Left ventricle myocardium inferior (tissue), 1 donor: ENCODE measurements at places on chromosomes 7 and 10. TPM values are rescaled to one million over a fixed set of nuclear protein-coding genes. Genes with fewer than 3 reads are reported as not detected.

- H3K4me1 ChIP-seq, result peaks cover 8% of the 10 kb centered on the region
- no peak overlapping the region for H3K4me3 ChIP-seq
- H3K27me3 ChIP-seq, result no peaks in the 10 kb centered on the region
These were observed 40.1 kb downstream of the BPGM start for GRCh38 chr7:134686786-134687185.

- no peak for DNase-seq
- no peaks in the 10 kb centered on the region for H3K27me3 ChIP-seq
- no peak overlapping the region for H3K4me3 ChIP-seq
- H3K4me1 ChIP-seq, result no peaks in the 10 kb centered on the region
- H3K27ac ChIP-seq, result no peak overlapping the region
These were observed 31.6 kb upstream of the CCDC71L start for GRCh38 chr7:106692450-106693051.

DNA sequence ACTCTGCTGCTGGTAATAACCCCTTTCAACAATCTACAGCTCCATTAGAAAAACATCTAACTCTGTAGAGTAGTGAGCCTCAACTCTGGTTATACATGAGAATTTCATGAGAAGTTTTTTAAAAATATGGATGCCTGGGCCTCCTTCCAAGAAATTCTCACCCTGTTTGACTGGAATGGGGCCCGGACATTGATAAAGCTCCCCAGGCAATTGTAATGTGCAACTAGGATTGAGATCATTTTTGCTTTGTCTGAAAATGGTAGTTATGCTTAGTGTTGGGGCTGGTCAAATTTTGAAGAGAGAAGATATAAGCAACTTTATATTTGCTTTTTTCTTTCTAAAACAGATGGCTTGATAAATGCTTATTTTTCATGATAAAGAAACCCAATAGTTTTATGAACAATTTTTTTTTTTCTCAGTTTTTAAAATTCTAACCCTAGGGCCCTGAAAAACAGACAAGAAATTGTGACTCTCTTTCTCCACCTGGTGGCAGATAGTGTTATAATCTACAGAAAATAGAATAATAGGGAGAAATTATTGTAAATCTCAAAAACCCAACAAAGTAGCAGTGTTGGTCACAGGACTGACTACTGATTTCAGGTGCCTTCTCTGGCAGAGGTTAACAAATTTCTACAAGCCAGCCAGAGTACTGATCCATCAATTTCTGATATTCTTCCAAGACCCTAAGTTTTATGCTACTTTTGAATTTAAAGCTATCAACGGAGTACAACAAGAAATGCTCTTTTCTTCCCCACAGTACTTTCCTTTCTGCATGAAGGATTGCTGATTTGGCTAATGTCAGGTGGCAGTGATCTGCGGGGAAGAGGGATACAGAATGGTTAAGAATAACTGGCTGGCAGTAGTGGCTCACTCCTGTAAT, 174.8 kb downstream of the DKK1 start:
- H3K36me3 ChIP-seq, result no peaks in the 10 kb centered on the region
- H3K27me3 ChIP-seq, result no peaks in the 10 kb centered on the region
- H3K27ac ChIP-seq, result no peak overlapping the region
- H3K4me1 ChIP-seq, result no peaks in the 10 kb centered on the region
- DNase-seq, result no peak

DNA sequence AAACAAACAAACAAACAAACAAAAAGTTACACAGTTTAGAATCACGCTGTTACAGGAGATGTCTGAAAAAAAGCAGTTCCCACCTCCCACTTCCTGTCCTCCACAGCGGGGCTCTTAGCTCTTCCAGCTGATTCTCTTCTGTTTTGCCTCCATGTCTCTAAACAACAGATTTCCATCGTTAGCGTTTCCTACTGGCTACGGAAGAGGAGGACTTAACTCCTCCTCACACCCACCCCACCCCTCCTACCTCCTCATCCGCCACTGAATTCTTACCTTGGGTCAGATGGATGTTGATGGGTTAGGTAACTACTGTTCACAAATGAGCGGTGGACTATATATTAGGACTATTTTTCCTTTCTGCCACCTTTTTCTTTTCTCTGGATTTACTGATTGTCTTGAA, 36.8 kb upstream of the NUB1 start:
- no peaks in the 10 kb centered on the region for H3K36me3 ChIP-seq
- peaks cover 9% of the 10 kb centered on the region for H3K4me1 ChIP-seq
- no peak for DNase-seq
- no peak overlapping the region for H3K27ac ChIP-seq
- H3K27me3 ChIP-seq, result peaks cover 76% of the 10 kb centered on the region

The C10orf67 gene
- total RNA-seq, result 0.36 TPM

The NUTM2B gene
- 0.52 TPM for total RNA-seq

The ANXA7 gene
- total RNA-seq, result 115 TPM
